ENCODE measurements at places on chromosomes 3 and 15. TPM values are rescaled to one million over a fixed set of nuclear protein-coding genes. Genes with fewer than 3 reads are reported as not detected.

DNA sequence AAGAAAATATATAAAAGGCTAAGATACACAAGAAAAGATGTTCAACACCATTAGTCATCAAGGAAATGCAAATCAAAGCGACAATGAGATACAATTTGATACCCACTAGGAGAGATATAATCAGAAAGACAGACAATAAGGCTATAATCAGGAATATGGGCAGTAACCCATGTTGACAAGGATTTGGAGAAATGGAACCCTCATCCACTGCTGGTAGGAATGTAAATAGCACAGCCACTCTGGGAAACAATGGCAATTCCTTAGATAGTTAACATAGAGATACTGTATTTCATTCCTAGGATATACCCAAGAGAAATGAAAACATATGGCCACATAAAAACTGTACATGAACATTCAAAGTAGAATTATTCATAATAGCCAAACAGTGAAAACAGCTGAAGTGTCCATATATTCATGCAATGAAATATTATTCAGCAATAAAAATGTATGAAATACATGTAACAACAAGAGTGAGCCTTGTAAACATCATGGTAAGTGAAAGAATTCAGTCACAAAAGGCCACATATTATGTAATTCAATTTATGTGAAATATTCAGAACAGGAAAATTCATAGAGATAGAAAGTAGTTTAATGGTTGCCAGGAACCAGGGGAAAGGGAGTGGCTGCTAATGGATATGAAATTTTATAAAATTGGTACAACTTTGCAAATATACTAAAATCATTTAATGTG lies 18.2 kb upstream of the COL8A1 start:
- no peak for DNase-seq

Gene AGBL1
- not detected for total RNA-seq

- DNase-seq, result no peak
These were observed 19.3 kb downstream of the POMGNT2 start for GRCh38 chr3:43086460-43087165.

Gene FAM81A
- total RNA-seq, result 9.7 TPM

Measured in mucosa of descending colon (tissue), 3 donors.